Stimulated activated CD8-positive, alpha-beta memory T cell treated with anti-CD3 and anti-CD28 coated beads, Interleukin-4, amount 100 ng/mL, for 24 hours (primary cell): ENCODE measurements at places on chromosomes 7 and 10.

GRCh38 chr10:123117644-123118417 is 17.9 kb upstream of the HMX3 start:
- no peak for DNase-seq

GRCh38 chr7:2307690-2308107 is 6.5 kb downstream of the SNX8 start:
- DNase-seq = no peak

DNA sequence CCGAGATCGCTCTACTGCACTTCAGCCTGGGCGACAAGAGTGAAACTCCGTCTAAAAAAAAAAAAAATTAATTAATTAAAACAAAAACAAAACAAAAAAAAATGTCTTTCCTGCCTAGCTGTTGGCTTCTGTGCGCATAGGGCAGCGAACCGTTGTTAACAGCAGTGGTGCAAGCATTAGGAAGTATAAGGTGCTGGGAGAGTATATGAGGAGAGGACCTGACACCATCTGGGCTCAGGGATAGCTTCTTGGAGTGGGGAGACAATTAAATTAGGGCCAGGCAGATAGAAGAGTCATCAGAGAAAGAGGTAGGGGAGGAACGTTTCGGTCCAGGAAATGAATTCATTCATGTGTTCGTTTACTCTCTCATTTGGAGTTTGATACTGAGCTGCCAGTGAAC is 46.2 kb upstream of the EZH2 start:
- no peak for DNase-seq

DNA sequence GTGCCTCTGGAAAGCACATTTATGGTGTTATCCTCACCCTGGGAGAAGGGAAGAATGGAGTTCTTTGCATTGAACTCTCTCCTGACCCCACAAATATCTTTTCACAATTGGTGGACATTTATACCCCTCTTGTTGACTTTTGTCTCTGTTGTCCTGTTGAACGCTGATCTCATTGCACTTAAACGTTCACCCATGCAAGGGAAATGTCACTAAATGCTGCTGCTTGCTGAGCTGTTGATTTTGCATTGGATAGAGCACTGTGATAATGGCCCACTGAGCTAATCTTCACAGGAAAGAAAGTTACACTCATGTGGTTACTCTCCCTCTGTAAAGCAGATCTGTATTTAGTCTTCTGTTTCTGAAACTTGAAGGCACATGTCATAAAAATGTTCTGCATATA is 133.4 kb downstream of the FZD1 start:
- no peak for DNase-seq

DNA sequence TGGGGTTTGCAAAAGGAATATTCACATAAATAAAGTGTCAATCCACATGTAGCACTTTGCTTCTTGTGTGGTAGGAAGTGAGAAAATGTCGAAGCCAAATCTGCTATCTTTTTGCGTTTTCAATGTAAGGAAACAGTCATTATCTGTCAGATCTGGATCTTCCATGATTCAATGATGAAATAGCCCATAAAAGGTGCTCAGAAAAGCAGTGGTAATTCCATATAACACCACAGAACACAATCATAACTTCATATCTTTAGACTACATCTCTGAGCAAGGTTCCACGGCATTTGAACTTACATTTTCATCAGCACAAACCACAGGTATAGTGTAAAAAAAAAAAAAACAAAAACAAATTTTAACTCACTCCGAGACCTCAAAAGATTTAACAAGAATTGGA is 39.9 kb upstream of the EGR2 start:
- no peak for DNase-seq

DNA sequence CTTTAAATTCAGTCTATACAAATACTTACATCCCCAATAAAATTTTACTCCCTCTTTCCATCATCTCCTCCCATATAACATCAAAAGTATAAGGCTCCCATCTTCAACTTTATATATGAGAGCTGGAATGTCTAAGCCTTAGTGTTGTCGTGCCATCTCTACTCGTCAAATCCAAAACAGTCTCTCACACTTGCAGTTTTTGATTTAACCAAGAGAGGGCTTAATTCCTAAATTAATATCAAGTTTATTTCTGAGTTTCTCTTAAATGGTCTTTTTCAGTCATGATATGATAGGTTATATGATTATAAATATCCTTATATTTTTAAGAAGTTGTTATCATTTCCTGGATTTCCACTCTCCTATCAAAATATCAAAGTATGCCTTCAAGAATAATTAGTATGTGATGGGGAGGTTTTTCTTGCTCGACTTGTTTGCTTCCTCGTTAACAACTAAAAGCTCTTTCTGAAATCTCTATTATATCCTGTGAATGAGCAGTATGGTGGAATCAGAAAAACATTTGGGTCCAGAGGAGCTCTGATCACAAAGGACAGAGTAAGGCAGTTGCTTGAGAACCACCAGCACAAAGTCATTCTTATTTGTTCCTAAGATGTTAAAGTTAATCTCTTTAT is 12.5 kb upstream of the LIPK start:
- no peak for DNase-seq

DNA sequence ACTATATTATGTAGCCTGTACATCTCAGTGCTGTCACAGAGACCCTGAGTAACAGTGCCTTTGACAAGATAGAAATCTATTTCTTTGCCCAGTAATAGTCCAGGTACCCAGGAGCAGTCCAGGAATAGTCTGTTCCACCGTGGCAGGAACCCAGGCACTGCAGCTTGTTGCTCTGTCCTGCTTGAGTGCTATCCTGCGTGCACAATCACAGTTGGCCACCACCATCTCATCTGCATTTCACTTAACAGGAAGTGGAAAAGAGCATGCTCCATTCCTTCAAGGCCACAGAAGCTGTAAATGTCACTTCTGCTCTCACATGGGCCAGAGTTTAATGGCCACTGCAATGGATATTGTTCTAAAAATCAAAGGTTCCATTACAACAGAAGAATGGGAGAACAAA is 61.5 kb upstream of the PRR15 start:
- no peak for DNase-seq

DNA sequence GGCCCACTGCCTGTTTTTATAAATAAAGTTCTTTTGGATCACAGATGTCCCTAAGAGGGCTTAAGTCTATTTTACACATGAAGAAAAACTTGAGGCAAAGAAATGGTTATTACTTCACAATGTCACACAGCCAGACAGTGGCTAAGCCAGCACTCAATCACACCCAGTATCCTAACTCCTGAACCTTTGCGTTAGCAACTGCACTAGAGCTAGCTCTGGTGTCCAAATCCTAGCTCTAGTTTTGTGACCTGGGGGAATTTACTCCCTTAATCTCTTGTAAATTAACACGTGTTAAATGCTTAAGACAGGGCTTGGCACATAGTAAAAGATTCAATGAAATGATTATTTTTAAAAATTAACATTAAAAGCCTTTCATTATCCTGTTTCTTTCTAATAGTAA is 49.0 kb upstream of the TPK1 start:
- DNase-seq = no peak

DNA sequence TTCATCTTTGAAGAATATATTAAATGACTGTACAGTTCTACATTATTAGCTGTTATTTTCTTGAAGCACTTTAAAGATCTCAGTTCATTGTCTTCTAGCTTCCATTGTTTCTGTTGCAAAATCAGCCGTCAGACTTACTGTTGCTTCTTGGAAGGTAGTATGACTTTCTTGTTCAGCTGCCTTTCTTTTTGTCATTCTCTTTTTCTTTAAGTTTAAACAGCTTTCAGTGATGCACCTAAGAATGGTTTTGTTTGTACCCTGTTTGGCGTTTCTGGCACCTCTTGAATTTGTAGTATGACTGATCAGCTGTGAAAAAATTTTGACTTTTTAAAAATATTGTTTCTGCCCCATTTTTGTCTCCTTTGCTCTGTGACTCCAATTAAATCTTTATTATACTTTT is 9.3 kb downstream of the MKLN1 start:
- DNase-seq = no peak

DNA sequence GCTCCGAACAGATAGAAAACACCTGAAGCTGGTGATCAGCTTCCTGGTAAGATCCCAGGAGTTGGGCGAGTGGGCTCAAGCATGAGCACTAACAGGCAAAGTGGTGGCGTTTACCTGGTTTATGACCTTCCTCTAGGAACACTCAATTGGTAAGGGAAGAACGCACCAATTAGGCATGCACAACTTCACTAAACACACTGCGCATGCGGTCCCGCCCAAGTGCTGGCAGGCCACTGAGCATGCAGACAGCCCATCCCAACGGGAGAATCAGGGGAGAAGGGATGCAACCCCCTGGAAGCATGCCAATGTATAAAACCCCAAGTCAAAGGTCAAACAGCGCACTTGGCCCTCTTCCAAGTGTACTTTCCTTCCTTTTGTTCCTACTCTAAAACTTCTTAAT is 70.4 kb downstream of the LYZL2 start:
- no peak for DNase-seq

GRCh38 chr7:132475669-132476116 is 100.6 kb downstream of the PLXNA4 start:
- no peak for DNase-seq

DNA sequence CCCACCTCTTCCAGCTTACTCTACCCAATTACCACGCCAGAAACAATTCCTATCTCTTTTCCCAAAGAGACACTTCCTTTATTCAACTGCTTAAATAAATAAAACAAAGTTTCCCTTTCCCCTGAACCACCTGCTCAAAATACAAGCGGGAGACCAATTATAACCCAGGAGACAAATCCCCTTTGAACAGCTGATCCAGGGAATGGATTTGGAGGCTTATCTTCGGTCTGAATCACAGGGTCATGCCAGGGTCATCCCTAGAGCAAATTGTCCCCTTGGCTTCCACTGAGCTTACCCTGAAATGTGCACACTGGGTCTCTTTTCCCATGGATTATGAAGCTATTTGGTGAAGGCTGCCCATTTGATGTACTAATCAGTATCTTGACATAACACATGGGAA is 99.9 kb upstream of the JAZF1 start:
- no peak for DNase-seq

DNA sequence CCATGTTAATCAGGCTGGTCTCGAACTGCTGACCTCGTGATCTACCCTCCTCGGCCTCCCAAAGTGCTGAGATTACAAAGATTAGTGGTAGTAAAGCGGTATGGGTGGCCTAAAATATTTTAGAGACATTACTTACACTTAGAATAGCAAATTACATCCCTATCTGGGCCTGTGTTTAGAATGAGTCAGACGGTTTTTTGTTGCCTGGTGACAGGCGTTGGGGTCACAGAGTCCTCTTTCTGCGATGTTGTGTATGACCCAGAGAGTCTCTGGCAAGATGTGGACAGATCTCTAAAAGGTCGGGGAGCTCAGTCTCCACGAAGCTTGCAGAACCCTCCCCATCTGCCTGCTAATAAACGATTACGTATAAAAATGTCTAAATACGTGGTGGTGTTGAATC is 39.6 kb upstream of the PRKCQ start:
- DNase-seq = no peak

- DNase-seq = no peak
Measured at GRCh38 chr7:34073676-34074075, 168.3 kb downstream of the BMPER start.

GRCh38 chr7:36971515-36972139 is 247.3 kb upstream of the AOAH start:
- no peak for DNase-seq

GRCh38 chr10:76318211-76318610 is 886.8 kb downstream of the LRMDA start:
- DNase-seq = no peak

GRCh38 chr10:35561715-35562114 is 43.4 kb upstream of the GJD4 start:
- no peak for DNase-seq

DNA sequence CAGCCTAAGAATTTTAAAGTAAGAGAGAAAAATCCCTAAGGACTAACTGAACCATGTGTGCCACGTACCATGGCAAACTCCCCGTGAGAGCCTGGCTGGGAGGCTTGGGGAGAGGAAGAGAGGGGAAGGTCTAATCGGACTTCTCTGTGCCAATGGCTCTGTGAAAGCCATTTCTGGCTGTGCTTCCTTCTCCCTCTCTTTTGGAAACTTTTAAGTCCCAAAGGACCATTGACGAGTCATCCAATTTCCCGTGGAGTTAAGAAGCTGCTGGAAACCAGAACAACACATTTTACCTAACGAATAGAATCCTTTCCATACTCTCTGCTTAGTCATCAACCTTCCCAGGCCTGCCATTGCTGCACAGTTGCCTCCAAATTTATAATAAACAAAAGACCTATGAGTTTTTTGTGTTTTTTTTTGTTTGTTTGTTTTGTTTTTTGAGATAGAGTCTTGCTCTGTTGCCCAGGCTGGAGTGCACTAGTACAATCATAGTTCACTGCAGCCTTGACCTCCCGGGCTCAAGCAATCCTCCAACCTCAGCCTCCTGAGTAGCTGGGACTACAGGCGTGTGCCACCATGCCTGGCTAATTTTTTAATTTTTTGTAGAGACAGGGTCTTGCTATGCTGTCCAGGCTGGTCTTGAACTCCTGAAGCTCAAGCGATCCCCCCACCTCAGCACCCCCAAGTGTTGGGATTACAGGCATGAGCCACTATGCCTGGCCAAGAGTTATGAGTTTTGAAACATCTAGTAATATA is 13.2 kb downstream of the LAMB1 start:
- DNase-seq = no peak

DNA sequence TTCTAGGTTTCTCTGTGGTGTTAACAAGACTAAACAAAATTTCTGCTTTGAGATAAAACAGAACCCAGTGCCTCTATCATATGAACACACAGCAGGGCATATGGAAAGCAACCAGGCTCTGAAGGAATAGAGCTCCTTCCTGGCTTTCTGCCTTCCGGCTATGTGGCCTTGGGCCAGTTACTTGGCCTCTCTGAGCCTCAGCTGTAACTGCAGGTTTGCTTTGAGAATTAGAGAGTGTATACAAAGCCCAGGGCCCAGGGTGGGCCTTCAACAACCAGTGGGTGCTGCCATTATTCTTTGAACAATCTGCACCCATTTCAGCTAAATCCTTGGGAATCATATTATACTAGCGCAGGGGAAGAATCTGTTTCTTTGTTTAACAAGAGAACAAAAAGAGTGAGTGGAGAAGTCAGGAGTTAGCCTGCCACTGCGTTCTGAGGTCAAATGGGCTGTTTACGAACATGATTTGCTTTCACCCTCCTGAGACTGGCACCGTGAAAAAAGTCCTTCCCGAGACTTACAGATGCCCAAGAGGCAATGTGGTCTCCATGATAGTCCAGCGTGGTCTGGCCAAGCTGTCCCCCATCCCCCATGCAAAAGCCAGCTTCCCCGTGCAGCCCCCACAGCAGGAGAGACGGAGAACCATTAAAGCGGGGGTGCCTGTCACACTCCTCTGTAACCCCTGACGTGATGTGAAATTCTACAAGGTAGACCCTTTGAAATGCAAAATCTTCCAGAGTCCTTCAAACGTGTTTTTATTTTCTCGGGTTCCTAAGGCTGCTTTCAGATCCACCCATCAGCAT is 4.9 kb downstream of the FAM53B start:
- DNase-seq = no peak
